ENCODE measurements at places on chromosomes 6 and 20. TPM values are rescaled to one million over a fixed set of nuclear protein-coding genes. Genes with fewer than 3 reads are reported as not detected.

Gene MYL9
- total RNA-seq: 91.8 TPM

Gene ME1
- 19.8 TPM for total RNA-seq

Gene OR2B6
- not detected for total RNA-seq

Gene PAK5
- total RNA-seq: not detected

Gene KHDC1L
- not detected for total RNA-seq

All from glomerular endothelial cell (primary cell).